Right ventricle myocardium superior (tissue), 1 donor: ENCODE measurements at places on chromosomes 7 and 10. TPM values are rescaled to one million over a fixed set of nuclear protein-coding genes. Genes with fewer than 3 reads are reported as not detected.

The PBLD gene
- 3.4 TPM for total RNA-seq

DNA sequence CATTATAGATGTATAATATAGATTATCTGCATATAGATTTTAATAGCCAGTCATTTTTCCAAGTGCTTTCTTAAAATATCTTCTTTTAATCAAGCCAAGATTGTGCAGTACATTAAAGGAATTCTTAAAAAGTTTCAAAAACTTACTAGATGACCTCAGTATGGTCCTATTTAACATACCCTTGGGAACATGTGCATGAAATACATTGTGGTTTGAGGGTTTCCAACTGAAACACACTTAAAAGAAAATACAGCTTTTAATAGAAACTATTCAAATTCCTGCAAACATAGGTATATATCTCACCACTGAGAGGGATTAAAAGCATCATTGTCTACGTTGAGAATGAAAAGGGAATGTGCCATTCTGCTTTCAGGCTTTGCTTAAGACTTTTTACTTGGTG lies 364.9 kb downstream of the SUGCT start:
- DNase-seq, result no peak

- no peak for DNase-seq
Measured at GRCh38 chr7:30412782-30413504, 65.6 kb downstream of the NOD1 start.

The ZNF736 gene
- 3.8 TPM for total RNA-seq

The CAV1 gene
- 300 TPM for total RNA-seq

- no peak for DNase-seq
Measured at GRCh38 chr10:69892406-69892805, 90.7 kb downstream of the COL13A1 start.

The CYP3A4 gene
- 0.70 TPM for total RNA-seq

- no peak for DNase-seq
Measured at GRCh38 chr7:142328551-142328950, 70.7 kb upstream of the PRSS58 start.
